ENCODE measurements at places on chromosomes 3 and 15.
A peak's percentile ranks its signal among the peaks of the same experiment; 100 is the strongest.

DNA sequence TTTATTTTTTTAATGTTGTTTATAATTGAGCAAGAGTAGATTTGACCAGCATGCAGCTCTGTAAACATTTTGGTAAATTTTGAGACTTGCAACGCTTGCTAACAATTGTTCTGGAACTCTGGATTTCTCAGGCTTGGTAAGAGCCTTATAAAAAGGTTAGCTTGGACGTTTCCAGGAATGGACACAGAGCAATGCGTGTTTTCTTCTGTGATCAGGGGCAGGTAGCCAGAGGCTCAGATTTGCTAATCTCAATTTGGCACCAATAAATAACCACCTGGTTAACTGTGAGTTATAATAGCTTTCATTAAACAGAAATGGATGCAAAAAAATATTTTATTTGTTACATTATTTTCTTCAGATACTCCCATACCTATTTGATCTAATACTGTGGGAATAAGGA is 39.8 kb downstream of the CADM2 start:
- DNase-seq: no peak

- DNase-seq: no peak
These were observed 10.2 kb downstream of the MBNL1 start for GRCh38 chr3:152278756-152279427.

DNA sequence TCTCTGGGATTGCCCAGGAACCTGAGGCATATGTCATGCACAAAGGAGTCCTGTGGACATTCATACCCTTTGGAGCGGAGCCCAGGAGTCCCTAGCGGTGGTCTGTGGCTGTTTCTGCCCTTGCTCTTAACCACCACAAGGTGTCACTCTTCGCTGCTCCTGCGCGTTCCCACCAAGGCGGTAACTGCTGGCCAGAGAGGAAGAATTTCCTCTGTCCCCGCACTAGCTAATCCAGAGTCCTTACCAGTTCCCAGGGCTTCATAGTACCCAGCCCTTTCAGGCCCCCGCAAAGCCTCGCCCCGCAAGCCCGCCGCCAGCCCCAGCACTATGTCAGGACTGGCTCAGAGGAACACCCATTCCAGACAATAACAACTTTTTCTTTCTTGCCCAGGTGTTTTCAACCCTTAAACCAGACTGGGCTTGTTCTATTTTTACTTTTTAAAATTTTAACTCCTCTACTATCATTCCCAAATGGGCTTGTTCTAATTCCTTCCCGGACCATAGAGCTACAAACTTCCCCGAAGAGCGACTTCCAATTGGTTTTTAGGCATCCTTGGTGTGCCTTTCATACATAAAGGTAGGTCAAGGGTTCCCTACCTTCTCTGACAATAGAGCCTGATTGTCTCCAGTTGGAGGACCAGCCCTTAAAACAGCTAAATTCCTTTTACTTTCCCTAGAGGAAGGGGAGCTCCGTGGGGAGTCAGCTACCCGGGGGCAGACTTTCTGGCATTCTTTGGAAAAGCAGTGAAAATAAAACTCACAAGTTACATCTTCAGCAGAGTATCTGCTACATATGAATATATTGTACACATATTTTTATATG is 31.8 kb upstream of the ZNF774 start:
- DNase-seq: peak; percentile 82

- no peak for DNase-seq
These were observed 338.5 kb downstream of the RORA start for GRCh38 chr15:60890375-60891230.

DNA sequence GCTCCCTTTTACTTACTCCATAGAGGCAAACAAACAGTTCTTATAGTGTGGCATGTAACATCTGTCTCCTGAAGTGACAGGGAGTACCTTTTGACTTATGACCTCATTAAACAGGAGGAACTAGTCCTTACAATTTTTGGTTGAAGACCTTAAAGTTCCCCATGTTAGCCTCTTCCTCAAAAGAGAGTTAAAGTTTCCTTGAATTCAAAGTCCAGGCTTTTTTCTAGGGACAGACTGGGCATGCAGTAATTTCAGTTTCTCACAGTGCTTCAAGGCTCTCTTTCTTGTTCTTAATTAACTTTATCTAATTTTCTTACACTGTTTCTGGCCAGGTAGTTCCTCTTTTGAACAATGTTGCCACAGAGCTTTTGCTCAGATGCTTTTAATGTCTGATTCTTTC is 12.1 kb downstream of the GOLM2 start:
- DNase-seq: no peak

DNA sequence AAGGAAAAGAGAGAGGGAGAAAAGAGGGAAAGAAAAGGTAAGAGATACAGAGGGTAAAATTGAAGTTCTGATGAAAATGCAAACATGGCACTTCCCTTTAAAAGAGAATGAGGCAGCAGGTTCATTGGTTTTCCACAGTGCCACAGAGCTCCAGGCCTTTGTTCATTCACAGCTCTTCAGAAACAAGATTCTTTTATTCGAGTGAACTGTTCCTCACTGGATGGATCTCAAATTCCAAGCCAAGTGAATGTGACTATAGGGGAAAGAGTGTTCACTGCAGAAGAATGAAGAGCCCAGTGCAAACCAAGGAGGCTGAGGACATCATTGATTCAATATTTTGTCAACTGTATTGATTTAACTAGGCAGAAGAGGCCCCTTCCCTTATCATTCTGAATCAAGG is 280.3 kb upstream of the PROK2 start:
- DNase-seq: no peak

DNA sequence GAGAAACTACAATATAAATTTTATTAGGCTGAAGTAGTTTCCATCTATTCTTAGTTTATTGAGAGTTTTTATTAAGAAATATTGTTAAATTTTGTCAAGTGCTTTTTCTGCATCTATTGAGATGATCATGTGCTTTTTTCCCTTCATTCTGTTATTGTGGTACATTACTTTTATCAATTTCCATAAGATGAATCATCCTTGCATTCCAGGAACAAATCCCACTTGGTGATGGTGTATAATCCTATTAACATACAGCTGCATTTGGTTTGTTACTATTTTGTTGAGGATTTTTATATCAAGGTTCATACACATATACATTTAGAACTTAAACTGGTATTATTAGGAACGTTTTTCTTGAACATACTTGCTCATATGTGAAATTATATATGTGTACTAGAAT is 199.8 kb downstream of the TBC1D5 start:
- no peak for DNase-seq

GRCh38 chr15:73897441-73898261 is 24.3 kb downstream of the TBC1D21 start:
- peak; percentile 72 for DNase-seq

GRCh38 chr3:78426454-78426853 is 1341.3 kb downstream of the ROBO1 start:
- no peak for DNase-seq

DNA sequence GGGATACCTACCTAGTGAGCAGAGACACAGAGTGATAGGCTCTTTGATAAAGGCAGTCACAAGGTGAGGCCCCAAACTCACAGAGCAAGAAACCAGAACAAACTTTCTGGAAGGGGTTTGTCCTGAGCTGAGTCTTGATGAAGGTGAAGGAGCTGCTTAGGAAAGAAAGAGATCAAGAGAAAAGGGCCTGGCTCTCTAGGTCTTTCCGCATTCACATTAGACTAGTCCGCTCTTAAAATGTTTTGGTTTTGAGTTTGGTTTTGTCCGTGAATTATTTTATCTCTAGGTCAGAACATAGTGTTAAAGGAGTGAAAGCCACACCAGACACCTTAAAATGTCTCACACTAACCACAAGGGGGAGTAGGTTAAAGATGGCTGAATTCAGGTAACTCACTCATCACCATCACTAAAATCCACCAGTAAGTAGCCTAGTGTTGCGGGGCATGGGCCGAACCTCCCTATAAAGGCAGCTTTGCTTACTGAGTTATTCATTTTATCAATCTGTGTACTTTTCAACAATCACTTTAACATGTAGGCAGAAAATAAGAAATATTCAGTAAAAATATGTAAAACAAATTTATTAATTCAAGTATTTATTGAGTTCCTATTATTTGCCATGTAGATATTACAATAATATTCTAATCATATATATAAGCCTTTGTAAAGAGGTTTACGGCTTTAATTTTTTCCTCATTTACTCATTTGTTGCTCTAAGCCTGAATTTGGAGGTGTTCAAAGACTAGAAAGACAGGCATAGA is 121.5 kb upstream of the TSC22D2 start:
- peak; percentile 9 for DNase-seq
